ENCODE measurements at places on chromosomes 1 and 21.

GRCh38 chr1:55088413-55088812 lies 49.1 kb downstream of the PCSK9 start:
- no peak for DNase-seq

DNA sequence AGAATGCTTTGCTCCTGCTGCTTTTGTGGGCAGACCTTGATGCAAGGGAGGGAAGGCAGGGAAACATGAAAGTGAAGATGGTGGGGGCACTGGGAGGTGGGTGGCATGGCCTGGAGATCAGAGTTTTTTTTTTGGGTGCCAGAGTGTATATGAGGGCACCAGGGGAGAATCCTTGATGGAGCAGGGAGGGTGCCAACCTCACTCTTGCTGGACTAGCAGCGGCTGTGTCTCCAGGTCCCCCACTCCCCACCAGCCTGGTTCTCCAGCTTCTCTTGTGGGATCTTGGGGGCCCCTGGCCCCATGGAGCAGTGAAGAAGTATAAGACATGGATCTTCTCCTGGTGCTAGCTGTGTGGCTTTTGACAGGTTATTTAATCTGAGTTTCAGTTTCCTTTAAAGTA lies 13.5 kb upstream of the PRELP start:
- DNase-seq: no peak

GRCh38 chr1:241611063-241611462 lies 29.1 kb downstream of the CHML start:
- peak; percentile 81 for DNase-seq

DNA sequence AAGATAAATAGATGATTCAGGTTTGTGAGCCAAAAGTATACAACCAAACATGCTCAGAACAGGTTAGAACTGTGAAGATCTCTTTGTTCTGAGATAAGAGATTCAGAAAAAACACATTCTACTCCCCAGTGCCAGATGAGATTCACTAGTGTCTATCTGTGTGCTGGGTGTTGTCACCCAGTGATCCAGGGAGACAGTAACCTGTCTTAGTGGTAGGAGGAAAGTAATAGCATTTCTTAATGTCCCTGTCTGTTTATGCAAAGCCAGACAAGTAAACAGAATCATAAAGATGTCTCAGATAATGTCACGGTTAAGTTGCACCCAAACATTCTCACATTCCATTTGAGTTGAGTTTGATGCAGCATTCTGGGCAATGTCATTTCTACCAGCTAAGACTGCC lies 18.9 kb upstream of the NKAIN1 start:
- DNase-seq: no peak

DNA sequence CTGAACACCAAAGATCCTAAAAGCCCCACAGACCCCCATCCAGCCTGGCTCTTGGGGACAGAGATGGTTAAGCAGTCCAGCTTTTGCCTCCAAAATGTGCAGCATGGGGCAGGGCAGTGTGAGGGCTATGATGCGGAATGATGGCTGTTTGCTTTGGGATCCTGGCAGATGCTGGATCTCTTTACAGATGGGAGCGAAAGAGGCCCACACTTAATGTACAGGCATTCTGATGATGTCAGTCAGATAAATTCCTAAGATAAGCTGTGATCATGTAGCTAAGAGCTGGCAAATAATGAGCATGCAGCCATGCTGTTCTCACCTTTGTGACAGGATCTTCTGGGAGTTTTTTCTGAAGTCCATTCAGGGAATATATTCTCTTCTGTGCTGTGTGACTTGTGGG lies 17.6 kb upstream of the KCNQ4 start:
- DNase-seq: no peak

DNA sequence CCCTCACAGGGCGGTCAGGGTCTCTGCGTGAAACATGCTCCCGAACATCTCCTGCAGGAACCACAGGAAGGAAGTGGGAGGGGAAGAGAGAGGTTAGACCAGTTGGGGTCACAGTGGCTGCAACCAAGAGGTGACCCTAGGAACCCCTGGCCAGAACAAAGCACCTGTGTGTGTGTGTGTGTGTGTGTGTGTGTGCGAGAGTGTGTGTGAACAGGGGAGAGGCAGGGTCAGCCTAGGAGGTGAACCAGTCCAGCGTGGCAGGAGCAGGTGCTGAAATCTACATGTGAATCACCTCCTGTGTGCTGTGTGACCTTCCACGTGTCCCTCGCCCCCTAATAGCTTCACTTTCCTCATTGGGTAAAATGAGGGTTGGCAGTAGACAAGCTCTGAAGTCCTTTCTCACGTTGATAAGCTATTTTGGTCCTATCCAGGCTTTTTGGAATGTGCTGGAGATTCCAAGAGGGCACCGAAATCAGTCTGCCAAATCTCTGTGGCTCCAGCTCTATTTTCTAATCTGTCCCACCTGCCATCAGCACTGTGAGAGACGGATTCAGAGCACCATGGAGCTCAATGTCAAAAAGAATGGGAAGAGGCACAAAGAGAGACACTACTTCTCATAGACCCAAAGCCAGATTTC lies 27.8 kb downstream of the SLC26A9 start:
- no peak for DNase-seq

DNA sequence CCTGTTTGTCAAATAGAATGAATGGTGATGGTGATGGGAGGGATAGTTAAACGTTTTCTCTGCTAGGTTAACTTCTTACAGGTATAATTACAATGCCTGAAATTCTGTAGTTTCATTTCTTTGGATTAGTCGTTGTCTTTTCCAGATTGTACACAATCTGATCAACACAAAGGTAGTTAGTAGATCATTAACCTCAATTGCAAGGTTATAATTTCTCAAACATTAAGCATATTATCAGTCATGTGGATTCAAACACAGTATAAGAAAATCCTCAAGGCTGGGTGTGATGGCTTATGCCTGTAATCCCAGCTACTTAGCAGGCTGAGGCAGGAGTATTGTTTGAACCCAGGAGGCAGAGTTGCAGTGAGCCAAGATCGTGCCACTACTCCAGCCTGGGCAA lies 20.6 kb downstream of the SYNC start:
- no peak for DNase-seq

- DNase-seq: no peak
These were observed 47.8 kb downstream of the UCK2 start for GRCh38 chr1:165875171-165875570.
